Progenitor cell of endocrine pancreas (in vitro differentiated cells): ENCODE measurements at places on chromosomes 6 and 20. TPM values are rescaled to one million over a fixed set of nuclear protein-coding genes. Genes with fewer than 3 reads are reported as not detected.

ETV7 gene
- not detected in 2 replicates for total RNA-seq

GGTLC1 gene
- not detected in 2 replicates for total RNA-seq

NKX2-2 gene
- 15.5 and 16.1 TPM in 2 replicates for total RNA-seq

EZR gene
- total RNA-seq, result 258 and 274 TPM in 2 replicates

MYT1 gene
- 1.9 and 2.3 TPM in 2 replicates for total RNA-seq

C4B gene
- total RNA-seq, result 6.6 and 8.4 TPM in 2 replicates

RAET1G gene
- not detected in 2 replicates for total RNA-seq

SNAI1 gene
- 1.3 and 1.7 TPM in 2 replicates for total RNA-seq

PPP1R3G gene
- 0.07 TPM in 1 of 2 replicates, not detected in the other for total RNA-seq

NMBR gene
- total RNA-seq, result 0.74 TPM in 1 of 2 replicates, not detected in the other

MLN gene
- not detected in 2 replicates for total RNA-seq

RPS6KA2 gene
- 37.5 and 43.1 TPM in 2 replicates for total RNA-seq

NRSN2 gene
- 28.9 and 33.0 TPM in 2 replicates for total RNA-seq

TREML2 gene
- total RNA-seq, result not detected in 2 replicates

PARD6B gene
- total RNA-seq, result 29.7 and 32.9 TPM in 2 replicates

IMPG1 gene
- not detected in 2 replicates for total RNA-seq

BNIP5 gene
- 0.07 and 0.10 TPM in 2 replicates for total RNA-seq

PDYN gene
- not detected in 2 replicates for total RNA-seq

SLC22A16 gene
- not detected in 2 replicates for total RNA-seq

SEL1L2 gene
- not detected in 2 replicates for total RNA-seq

CAGE1 gene
- not detected in 2 replicates for total RNA-seq

PROKR2 gene
- total RNA-seq, result not detected in 2 replicates

TSPO2 gene
- total RNA-seq, result not detected in 2 replicates

EYS gene
- 0.44 and 0.46 TPM in 2 replicates for total RNA-seq

NHSL1 gene
- total RNA-seq, result 79.0 and 86.5 TPM in 2 replicates

ADGRF4 gene
- 2.6 TPM in 2 replicates for total RNA-seq

FERMT1 gene
- total RNA-seq, result 8.1 and 8.4 TPM in 2 replicates

SOX18 gene
- total RNA-seq, result not detected in 2 replicates
